ENCODE measurements at places on chromosomes 1 and 21.

DNA sequence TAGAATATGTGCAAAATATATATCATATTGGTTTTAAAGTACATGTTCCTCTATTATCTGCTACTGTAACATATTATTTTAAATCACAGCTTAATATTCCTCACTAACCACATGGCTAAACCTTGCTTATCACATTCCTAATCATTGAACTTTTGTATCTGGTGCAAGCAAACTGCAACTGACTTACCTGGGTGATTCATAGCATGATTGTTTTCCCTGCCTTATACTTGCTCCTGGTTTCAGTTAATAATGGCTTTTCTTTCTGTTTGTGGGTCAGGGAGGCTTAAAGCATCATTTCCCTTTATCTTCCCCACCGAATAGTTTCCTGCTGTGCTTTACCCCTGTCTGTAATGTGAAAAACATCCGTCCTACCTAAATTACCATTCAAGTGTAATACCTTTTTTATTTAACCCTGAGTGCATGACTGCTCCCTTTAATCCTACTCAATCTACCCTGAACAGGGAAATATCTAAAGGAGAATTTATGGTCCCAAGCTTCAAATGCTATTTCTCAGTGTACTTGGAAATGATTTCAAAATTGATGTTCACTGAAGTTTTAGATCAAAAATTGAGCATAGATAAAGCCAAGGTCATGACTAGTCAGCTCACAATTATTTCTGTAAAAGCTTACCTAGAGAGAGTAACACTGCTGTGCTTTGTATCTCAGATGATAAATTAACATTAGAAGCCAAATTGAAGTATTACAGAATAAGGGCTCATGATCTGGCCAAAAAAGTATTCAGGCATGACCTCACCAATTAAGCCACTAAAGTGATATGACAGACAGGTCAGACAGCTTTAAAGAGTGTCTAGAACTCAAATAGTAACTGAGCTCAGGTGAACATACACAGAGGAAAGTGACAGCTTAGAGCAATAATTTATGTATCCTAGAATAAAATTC is 507.1 kb downstream of the BRINP3 start:
- no peak for DNase-seq

GRCh38 chr1:155092131-155092530 is 13.5 kb downstream of the EFNA3 start:
- DNase-seq = no peak

DNA sequence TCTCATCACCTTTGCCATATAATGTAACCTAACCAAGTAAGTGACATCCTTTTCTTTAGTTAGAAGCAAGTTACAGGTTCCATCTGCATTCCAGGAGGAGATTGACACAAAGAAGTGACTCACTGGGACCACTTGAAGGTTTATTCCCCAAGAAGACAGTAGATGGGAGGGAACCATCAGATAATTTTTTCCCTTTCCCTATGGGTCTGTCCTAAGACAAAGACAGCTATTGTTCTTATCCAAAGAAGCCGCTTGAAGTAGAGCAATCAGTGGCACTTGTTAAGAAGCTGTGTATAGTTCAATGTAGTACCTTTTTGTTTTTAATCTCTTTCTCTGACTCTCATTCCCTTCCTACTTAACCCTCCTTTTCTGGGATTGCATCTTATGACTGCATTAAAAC is 139.9 kb upstream of the B3GALT2 start:
- DNase-seq = no peak

DNA sequence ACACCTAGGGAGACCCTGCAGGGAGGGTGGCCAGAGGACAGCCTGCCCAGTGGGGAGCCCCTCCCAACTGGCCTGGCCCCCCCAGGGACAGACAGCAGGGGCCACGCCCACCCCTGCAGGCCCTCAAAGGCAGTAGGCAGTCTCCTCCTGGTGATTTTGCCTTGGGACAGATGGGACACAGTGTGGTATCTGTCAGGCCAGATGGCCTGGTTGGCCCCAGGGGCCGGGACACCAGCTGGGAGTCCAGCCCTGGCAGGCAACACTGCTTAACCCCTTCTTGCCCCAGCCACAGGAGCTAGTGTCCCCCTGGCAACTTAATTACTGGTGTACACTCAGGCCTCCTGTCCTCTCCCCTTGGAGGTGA is 17.8 kb downstream of the IFFO2 start:
- DNase-seq = no peak
